ENCODE measurements at places on chromosomes 6 and 20.

DNA sequence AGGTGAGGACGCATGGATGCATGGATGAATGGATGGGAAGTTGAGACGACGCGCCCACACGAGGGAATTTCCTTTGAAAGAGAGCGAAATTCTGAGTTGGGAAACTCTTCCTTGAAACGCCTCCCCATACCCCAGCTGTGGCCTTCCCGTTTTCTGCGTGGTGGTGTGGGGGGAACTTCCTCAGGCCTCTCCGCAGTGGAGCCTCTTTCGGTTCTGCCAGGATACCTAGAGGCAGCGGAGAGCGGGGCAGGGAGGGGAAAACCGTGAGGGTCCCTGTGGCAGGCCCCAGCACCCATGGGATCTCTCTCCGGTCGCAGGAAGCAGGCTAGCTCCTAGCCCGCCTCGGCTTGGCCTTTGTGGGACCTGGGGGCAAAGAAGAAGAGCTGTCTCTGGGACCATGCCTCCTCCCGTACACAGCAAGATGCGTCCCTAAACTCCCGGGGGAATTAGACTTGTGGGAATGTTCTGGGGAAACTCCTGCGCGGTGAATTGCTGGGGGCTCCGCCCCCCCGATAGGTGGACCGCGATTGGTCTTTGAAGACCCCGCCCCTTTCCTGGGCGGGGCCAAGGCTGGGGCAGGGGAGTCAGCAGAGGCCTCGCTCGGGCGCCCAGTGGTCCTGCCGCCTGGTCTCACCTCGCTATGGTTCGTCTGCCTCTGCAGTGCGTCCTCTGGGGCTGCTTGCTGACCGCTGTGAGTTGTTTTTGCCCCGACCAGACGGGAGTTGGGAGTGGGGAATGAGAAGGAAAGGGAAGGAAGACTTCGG is at the start of gene CD40:
Gene CD40 (plus strand): TSS at position 611 of the 764 bp plus-strand sequence. CDS start 30 bp downstream, at position 641.
- DNase-seq = no peak

GRCh38 chr6:134809130-134809529 is 140.8 kb downstream of the ALDH8A1 start:
- no peak for DNase-seq

GRCh38 chr6:167696296-167696695 is 130.4 kb upstream of the AFDN start:
- no peak for DNase-seq

DNA sequence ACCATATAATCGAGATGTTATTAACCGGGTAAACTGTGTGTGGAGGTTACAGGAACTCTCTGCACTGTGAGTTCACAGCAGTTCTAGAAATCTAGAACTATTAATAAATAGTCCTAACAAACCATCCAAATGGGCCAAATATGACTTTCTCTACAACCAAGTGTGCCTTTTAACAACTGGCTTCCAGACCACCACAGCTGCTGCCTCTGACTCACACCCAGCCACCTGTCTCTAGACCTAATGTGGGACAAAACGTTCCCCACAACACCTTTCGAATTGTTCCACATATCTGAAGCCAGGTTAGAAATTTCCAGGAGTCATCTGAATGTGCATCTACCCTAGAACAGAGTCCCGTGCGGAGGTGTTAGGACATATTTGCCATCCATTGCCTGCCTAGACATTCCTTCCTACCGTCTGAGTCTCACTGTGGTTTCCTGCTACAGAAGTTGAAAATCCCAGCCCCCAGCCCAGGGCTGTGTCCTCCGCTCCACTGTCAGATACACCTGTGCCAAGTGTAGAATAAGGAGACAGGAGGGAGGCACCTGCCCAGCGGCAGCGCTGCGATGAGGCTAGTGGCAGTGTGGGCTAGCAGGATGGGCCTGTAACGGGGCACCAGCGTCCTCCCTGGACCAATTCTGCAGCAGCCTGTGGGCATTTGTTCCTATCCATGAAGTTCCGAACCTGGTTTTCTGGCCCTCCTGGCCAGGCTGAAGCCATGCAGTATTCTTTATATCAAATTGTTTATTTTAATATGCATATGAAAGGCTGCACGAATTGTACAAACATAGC is 28.5 kb upstream of the MAP3K4 start:
- no peak for DNase-seq

DNA sequence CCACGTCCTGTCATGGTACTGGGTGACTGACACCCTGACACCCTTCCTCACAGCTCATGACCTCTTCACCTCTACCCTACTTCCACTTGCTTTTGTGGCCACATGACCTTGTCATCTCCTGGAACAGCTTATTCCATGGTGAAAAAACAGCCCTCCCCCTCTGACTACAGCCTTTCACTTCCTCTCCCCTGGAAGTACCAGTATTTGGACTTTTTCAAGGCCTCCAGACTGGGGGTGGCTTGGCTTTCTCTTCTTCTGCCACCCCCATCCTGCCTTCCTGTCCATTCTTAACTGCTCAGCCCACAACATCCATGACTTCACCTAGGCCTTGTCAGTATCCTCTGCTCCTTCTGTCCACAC is 168.4 kb downstream of the CARMIL1 start:
- DNase-seq = no peak

GRCh38 chr6:72967329-72967728 is 258.0 kb downstream of the KHDC1L start:
- DNase-seq = no peak

GRCh38 chr6:91098006-91098405 is 511.1 kb upstream of the MAP3K7 start:
- peak; percentile 26 for DNase-seq

DNA sequence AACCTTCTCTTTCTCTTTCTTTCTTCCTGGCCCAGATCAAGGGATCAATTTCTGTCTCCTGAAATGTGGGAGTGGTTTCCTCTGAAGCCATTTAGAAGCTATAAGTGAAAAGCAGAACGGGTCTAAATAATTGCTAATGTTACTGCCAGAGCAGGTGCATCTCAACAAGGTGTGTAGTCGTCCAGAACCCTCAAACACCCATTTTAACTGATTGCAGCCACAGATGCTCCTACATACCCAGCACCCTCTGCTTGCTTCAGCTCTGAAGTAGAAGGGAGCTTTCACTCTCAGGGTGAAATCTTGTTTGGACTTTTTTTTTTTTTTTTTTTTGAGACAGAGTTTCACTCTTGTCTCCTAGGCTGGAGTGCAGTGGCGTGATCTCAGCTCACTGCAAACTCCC is 592.1 kb upstream of the ARID1B start:
- no peak for DNase-seq

DNA sequence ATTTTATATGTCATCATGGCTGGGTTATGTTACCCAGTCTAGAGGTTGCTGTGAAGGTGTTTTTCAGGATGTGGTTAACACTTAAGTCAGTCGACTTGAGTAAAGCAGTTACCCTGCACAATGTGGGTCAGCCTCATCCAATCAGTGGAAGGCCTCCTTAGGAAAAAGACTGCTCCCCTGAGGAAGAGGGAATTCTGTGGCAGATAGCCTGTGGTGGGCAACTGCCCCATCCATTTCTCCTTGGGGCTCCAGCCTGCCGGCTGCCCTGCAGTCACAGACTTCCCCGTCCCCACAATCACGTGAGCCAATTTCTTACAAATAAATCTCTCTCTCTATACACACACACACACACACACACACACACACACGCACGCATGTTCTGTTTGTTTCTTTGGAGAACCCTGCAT is 34.5 kb upstream of the MPC1 start:
- no peak for DNase-seq

- no peak for DNase-seq
Measured at GRCh38 chr6:100344761-100345160, 120.0 kb downstream of the SIM1 start.

DNA sequence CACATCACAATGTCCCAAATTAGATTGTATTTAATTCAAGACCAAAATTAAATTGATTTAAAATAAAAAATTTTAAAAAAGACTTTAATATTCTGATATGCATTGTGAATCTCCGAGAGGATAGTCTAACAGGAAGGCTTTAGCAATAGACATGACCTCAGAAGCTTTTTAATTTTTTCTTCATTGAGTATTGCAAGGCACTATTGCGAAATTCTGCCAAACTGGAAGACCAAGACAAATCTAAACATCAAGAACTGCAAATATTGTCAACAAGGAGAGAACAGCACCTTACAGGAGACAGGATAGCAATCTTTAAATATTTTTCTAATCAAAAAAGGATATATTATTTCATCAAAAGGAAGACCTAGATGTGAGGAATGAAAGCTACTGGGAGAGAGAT is 56.9 kb downstream of the BMP5 start:
- DNase-seq = no peak

GRCh38 chr6:144104898-144105487 is 9.6 kb upstream of the SF3B5 start:
- no peak for DNase-seq

- DNase-seq = no peak
Measured at GRCh38 chr6:135227349-135227748, 46.2 kb downstream of the MYB start.

DNA sequence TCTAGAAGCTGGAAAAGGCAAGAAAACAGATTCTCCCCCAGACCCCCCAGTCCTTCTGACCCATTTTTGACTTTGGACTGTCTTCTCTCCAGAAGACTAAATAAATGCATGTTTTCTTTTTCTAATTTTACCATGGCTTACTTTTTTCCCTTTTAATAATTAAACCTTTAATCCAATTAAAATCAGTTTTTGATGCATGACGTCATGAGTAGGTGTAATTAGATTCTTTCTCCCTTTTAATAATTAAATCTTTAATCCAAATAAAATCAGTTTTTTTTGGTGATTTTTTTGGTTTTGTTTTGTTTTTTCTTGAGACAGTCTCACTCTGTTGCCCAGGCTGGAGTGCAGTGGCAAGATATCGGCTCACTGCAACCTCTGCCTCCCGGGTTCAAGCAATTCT is 13.2 kb upstream of the NCOA5 start:
- no peak for DNase-seq

- peak; percentile 67 for DNase-seq
Measured at GRCh38 chr20:325889-326644, 715 bp downstream of the SOX12 start.

DNA sequence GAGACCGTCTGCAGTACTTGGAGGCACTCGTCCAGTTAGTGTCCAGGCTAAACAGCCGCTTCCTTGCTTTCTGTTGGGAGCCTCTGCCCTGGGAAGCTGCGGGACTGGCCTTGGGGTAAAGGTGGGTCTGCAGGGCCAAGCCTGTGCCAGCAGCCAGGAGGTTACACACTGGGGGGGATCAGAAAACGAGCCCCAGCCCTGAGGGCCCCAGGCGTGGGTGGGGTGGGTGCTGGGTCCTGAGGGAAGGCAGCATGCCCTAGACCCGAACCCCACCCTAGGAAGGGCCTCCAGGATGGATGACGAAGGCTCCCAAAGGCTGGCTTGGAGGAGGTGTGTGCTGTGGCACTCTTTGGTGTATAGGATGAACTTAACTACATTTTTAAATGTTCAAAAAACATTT is 335.2 kb downstream of the ZFAND3 start:
- DNase-seq = no peak

- DNase-seq = no peak
Measured at GRCh38 chr20:24933266-24933908, 15.7 kb upstream of the CST7 start.

DNA sequence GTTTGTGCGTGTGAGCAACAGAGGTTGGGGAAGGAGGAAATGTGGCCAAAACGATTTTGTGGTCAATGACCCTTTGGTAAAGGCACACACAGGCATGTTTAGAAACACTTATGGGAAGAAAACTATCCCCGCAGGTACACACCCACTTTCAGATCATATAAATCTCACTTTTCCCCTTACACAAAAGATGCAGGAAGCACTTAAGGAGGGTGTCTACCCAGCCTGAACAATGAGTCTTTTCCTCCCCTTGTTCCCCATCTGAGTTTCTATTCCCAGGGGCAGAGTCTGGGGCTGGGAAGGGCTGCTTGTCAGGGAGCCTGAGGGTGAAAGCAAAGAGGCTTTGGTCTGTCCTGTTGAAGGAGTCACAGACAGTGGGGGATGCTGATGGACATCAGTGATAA is 193.2 kb upstream of the SALL4 start:
- DNase-seq = no peak

- no peak for DNase-seq
Measured at GRCh38 chr20:33444797-33445560, 1.4 kb upstream of the SNTA1 start.

- DNase-seq = peak; percentile 86
Measured at GRCh38 chr6:158060455-158061360, 79.0 kb downstream of the SYNJ2 start.

DNA sequence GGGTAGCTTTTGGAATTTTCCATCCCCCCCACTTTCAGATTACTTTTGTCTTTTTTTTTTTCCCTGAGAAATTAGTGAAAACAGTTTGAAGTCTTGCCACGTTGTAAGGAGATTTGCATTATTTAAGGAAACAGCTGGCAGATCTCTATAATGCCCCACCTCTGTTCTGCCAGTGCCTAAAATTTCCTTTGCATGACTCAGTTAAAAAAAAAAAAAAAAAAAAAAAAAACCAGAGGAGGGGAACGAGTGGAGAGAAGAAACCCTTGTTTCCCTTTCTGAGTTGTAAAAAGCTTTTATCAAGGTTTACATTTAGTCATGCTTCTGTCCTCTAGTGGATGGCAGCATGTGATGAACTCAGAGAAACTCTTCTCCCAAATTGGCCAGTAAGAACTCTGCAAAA is 33.5 kb downstream of the CARMIL1 start:
- no peak for DNase-seq

DNA sequence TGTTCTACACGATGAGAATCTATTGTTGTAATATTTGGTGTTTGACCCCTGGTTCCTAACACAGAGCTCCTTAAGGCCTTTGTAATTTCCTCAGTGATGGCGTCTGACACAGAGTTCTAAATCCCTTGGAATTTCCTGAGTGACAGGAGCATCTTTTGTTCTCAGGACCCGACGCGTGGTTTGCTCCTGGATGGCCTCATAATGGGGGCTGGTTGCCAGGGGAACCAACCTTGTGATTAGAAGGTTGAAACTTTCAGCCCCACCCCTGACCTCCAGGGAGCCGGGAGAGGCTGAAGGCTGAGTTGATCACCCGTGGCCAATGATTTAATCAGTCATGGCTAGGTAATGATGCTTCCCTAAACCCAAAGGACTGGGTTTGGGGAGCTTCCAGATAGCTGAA is 20.5 kb upstream of the ZNF133 start:
- no peak for DNase-seq

DNA sequence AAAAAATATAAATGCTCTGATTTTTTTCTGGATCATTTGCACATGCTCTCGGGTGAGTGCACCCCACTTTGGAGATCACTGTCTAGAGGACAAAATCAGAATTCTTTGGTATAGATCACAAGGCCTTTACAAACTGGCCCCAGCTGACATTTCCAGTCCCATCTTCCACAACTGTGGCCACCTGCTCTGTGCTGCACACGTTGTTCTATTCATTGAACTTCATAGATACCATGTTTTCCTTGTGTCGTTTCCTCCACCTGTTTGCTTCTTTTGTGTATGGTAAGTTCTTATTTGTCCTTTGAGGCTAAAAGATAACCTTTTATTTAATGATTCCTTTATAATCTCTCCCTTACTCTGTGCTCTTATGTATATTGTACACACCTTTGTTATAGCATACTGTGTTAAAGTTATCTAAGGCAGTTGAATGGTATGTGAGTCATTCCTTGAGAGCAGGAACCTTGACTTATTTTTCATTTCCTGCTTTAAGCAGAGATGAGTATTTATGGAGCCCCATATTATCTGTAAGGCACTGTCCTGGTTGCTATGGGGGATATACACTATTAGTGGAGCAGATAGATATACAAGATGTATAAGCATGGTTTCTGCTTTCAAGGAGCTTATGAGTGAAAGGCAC is 12.0 kb upstream of the SLC17A5 start:
- no peak for DNase-seq

- no peak for DNase-seq
Measured at GRCh38 chr20:41573955-41574354, 44.2 kb downstream of the CHD6 start.

- DNase-seq = no peak
Measured at GRCh38 chr6:113416170-113416569, 441.0 kb upstream of the MARCKS start.

GRCh38 chr6:127114214-127114760 is 4.2 kb upstream of the RSPO3 start:
- no peak for DNase-seq
